Naive B cell (primary cell): ENCODE measurements at places on chromosomes 5 and 9.

DNA sequence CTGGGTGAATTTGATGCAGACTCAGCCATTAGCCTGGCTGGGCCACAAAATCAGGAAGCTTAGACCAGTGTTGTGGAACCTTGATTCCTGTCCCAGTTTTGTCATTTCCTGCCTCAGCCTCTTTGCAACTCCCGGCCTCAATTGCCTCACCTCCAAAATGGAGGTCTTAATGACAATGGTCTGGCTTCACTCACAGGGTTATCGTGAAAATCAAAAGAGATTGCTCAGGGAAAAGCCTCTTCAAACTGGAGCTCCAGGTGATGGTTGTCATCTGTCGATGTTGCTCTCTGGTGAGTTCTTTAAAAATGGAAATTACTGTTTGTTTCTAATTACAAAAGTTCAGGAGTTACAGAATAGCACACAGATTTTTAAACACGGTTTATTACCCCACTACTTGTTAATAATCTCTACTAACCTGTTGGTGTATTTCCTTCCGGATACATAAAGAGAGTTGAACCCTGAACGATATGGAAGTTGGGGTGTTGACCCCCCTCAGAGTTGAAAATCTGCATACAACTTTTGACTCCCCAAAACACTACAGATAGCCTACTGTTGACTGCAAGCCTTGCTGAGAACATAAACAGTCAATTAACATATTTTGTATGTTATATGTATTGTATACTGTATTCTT lies 109.9 kb upstream of the CPEB4 start:
- H3K27me3 ChIP-seq, result no peaks in the 10 kb centered on the region
- H3K4me1 ChIP-seq, result peaks cover 66% of the 10 kb centered on the region
- no peak overlapping the region for H3K27ac ChIP-seq
- H3K4me3 ChIP-seq, result peak overlapping the region; percentile 16
- DNase-seq, result no peak

- H3K27ac ChIP-seq, result no peak overlapping the region
- no peaks in the 10 kb centered on the region for H3K36me3 ChIP-seq
- H3K27me3 ChIP-seq, result peaks cover 8% of the 10 kb centered on the region
- DNase-seq, result no peak
- no peak overlapping the region for H3K4me3 ChIP-seq
- no peaks in the 10 kb centered on the region for H3K4me1 ChIP-seq
Measured at GRCh38 chr9:101626295-101626694, 31.5 kb upstream of the PPP3R2 start.

GRCh38 chr5:116892993-116893392 lies 318.4 kb upstream of the SEMA6A start:
- no peak for DNase-seq
- no peak overlapping the region for H3K27ac ChIP-seq
- no peak overlapping the region for H3K4me3 ChIP-seq
- H3K4me1 ChIP-seq, result no peaks in the 10 kb centered on the region

- H3K4me3 ChIP-seq, result no peak overlapping the region
- no peaks in the 10 kb centered on the region for H3K36me3 ChIP-seq
- H3K4me1 ChIP-seq, result peaks cover 1% of the 10 kb centered on the region
- H3K27ac ChIP-seq, result no peak overlapping the region
- no peak for DNase-seq
Measured at GRCh38 chr9:32603914-32604852, 31.2 kb upstream of the NDUFB6 start.

- DNase-seq, result no peak
- no peak overlapping the region for H3K27ac ChIP-seq
- no peaks in the 10 kb centered on the region for H3K27me3 ChIP-seq
Measured at GRCh38 chr5:121899346-121899745, 47.7 kb downstream of the FTMT start.

GRCh38 chr9:3397766-3398165 lies 128.0 kb downstream of the RFX3 start:
- peaks cover 13% of the 10 kb centered on the region for H3K4me1 ChIP-seq
- H3K36me3 ChIP-seq, result no peaks in the 10 kb centered on the region
- H3K27me3 ChIP-seq, result no peaks in the 10 kb centered on the region
- peak overlapping the region; percentile 80 for H3K4me3 ChIP-seq

- H3K27me3 ChIP-seq, result no peaks in the 10 kb centered on the region
- H3K4me1 ChIP-seq, result no peaks in the 10 kb centered on the region
- H3K27ac ChIP-seq, result no peak overlapping the region
- no peaks in the 10 kb centered on the region for H3K36me3 ChIP-seq
- DNase-seq, result no peak
- no peak overlapping the region for H3K4me3 ChIP-seq
Measured at GRCh38 chr5:166330036-166330435, 1961.4 kb upstream of the WWC1 start.

- H3K4me3 ChIP-seq, result no peak overlapping the region
- DNase-seq, result no peak
- no peak overlapping the region for H3K27ac ChIP-seq
- no peaks in the 10 kb centered on the region for H3K4me1 ChIP-seq
- no peaks in the 10 kb centered on the region for H3K36me3 ChIP-seq
Measured at GRCh38 chr5:164472165-164472564, 966.7 kb downstream of the MAT2B start.

GRCh38 chr9:113645978-113646253 lies 182.4 kb downstream of the RGS3 start:
- no peak overlapping the region for H3K4me3 ChIP-seq
- H3K27ac ChIP-seq, result no peak overlapping the region
- H3K36me3 ChIP-seq, result no peaks in the 10 kb centered on the region
- H3K4me1 ChIP-seq, result no peaks in the 10 kb centered on the region
- DNase-seq, result no peak

GRCh38 chr9:93674580-93675335 lies 98.4 kb downstream of the PHF2 start:
- H3K27me3 ChIP-seq, result no peaks in the 10 kb centered on the region
- no peak overlapping the region for H3K27ac ChIP-seq
- no peak overlapping the region for H3K4me3 ChIP-seq
- H3K4me1 ChIP-seq, result peaks cover 18% of the 10 kb centered on the region
- DNase-seq, result no peak
- no peaks in the 10 kb centered on the region for H3K36me3 ChIP-seq

- H3K27me3 ChIP-seq, result no peaks in the 10 kb centered on the region
- H3K27ac ChIP-seq, result no peak overlapping the region
- H3K36me3 ChIP-seq, result no peaks in the 10 kb centered on the region
- no peak overlapping the region for H3K4me3 ChIP-seq
- H3K4me1 ChIP-seq, result peaks cover 3% of the 10 kb centered on the region
Measured at GRCh38 chr9:5479994-5480694, 29.8 kb downstream of the CD274 start.

DNA sequence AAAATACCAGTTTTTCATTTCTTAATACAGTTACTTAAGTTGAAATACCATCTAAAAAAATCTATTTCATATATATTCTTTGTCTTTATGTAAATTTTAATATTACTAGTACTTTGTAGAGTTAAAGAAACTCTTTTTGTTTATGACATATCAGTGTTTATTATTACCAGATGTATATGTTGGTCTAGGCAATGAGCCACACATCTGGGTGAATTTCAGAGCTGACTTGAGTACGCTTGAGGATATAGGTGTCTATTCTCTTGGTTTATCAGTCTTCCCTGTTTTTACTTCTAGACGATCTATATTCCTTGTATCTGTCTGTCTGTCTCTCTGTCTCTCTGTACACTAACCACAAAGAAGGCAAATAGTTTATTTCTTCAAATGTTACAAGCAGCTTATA lies 2.9 kb downstream of the SMAD5 start:
- no peak for DNase-seq
- H3K27ac ChIP-seq, result no peak overlapping the region

DNA sequence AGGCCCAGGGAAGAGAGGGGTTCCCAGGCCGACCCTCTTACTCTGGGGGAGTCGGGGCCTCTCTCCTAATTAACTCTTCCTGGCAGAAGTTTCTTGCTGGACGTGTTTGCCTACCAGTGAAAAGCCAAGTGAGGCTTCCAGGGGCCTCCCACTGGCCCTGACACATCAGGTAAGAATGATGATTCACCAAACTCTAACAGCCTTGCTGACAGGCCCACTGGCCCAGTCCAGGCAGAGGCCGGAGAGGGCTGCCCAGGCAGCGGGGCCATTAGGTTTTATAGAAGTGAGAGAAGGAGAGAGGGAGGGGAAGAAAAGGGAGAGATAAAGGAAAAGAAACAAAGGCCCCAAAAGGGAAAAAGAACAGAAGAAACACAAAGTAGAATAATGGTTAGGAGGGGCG lies 50.8 kb upstream of the FOXE1 start:
- H3K36me3 ChIP-seq, result no peaks in the 10 kb centered on the region
- peak overlapping the region; percentile 81 for H3K4me3 ChIP-seq
- peaks cover 64% of the 10 kb centered on the region for H3K27me3 ChIP-seq
- DNase-seq, result no peak
- peaks cover 14% of the 10 kb centered on the region for H3K4me1 ChIP-seq
- peak overlapping the region; percentile 97 for H3K27ac ChIP-seq

- H3K36me3 ChIP-seq, result peaks cover 38% of the 10 kb centered on the region
- H3K27ac ChIP-seq, result no peak overlapping the region
- no peak overlapping the region for H3K4me3 ChIP-seq
- H3K4me1 ChIP-seq, result no peaks in the 10 kb centered on the region
Measured at GRCh38 chr5:14463629-14464028, 118.0 kb upstream of the OTULINL start.

DNA sequence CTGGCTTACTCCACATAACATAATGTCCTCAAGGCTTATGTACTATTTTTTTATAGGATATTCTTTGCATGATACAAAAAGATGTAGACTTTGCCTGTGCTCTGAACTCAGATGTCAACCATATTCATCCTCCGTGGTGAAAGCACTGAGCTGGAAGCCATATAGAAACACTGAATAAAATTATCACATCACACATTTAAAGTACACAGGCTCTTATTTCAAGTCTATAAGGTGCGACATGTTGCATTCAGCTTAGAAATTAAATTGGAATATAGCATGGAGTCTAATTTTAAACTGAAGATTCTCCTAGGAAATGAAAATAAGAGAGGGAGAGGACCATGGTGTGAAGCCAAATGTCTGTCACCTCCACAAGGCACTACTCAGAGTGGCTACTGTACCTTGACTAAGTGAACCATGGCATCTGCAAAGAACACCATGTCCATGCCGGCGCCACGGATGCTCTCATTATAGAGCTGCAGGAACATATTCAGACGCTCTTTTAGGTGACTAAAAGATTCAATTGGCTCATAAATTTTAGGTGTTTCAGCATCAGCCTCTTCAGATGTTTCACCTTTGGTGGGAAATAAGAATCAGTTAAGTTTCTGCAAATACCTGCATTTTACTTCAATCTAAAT lies 158.6 kb downstream of the DNAH5 start:
- H3K36me3 ChIP-seq, result no peaks in the 10 kb centered on the region
- no peaks in the 10 kb centered on the region for H3K27me3 ChIP-seq
- no peak overlapping the region for H3K27ac ChIP-seq
- no peak for DNase-seq
- no peaks in the 10 kb centered on the region for H3K4me1 ChIP-seq
- H3K4me3 ChIP-seq, result no peak overlapping the region

DNA sequence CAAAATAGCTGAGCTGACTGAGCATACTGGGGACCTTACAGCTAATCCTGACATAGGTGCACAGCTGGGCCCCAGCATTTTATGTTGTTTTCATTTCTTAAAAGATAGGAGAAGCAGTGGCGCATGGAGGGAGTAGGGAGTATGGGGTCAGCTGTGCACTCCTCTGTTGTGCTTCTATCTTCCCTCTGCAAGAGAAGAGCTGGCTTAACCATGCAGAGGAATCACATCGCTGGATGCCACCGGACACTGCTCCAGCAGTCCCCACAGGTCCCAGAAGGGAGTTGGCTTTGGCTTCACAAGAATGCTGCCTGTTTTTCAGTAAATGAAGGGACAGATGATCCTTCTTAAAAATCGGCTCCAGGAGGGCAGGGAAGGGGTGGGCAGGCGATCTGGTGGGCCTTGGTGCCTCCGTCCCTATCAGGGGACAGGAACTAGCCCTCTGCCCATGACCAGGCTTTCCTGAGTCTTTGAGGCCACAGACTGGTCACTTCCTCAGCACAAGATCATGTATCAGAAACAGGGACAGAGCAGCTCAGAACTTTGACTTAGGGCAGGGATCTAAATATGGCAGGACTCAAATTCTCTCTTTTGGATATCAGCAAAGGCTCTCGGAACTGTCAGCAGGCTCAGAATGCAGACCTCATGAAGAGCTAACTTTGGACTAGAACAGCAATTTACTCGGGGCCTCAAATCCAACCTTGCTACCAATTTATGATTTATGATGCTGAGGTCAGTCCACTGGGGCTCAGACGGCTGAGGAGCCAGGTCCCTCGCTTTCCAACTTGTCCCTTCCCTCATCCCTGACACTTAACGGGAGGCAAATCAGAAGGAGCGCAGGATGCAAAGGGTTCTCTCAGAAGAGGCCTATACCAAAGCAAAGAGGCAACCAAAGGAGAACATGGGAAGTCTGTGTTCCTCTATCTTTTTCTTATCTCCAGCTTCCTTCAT lies 47.2 kb downstream of the MARCHF3 start:
- H3K4me3 ChIP-seq, result peak overlapping the region; percentile 65
- no peaks in the 10 kb centered on the region for H3K27me3 ChIP-seq
- peaks cover 6% of the 10 kb centered on the region for H3K36me3 ChIP-seq
- peak overlapping the region; percentile 63 for H3K27ac ChIP-seq
- DNase-seq, result no peak
- H3K4me1 ChIP-seq, result peaks cover 92% of the 10 kb centered on the region

DNA sequence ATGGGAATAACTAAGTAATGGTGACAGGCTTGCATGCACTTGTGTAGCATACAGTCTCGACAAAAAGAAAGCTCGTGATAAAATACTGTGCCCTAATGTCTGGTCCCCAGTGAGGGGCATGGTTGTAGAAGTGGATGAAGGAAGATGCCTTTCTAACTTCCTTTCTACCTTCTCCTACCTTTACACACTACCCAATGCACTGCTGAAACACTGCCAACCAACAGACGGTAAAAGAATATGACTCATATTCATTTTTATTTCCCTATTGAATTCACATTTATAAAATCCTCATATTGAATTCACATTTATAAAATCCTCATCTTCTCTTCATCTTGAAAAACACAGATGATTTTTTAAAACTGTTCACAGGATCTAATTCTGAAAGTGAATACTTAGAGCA lies 223.0 kb downstream of the PJA2 start:
- no peak overlapping the region for H3K27ac ChIP-seq
- no peaks in the 10 kb centered on the region for H3K4me1 ChIP-seq
- H3K27me3 ChIP-seq, result no peaks in the 10 kb centered on the region

GRCh38 chr9:135816651-135816970 lies 90.7 kb downstream of the CAMSAP1 start:
- no peak for DNase-seq
- H3K4me1 ChIP-seq, result no peaks in the 10 kb centered on the region
- H3K27ac ChIP-seq, result no peak overlapping the region
- no peaks in the 10 kb centered on the region for H3K27me3 ChIP-seq
- no peak overlapping the region for H3K4me3 ChIP-seq
